ENCODE measurements at places on chromosomes 16 and 17.

- DNase-seq: no peak
Measured at GRCh38 chr16:77946823-77947222, 75.5 kb upstream of the CLEC3A start.

GRCh38 chr17:39416141-39416540 is 14.7 kb upstream of the FBXL20 start:
- DNase-seq: no peak

DNA sequence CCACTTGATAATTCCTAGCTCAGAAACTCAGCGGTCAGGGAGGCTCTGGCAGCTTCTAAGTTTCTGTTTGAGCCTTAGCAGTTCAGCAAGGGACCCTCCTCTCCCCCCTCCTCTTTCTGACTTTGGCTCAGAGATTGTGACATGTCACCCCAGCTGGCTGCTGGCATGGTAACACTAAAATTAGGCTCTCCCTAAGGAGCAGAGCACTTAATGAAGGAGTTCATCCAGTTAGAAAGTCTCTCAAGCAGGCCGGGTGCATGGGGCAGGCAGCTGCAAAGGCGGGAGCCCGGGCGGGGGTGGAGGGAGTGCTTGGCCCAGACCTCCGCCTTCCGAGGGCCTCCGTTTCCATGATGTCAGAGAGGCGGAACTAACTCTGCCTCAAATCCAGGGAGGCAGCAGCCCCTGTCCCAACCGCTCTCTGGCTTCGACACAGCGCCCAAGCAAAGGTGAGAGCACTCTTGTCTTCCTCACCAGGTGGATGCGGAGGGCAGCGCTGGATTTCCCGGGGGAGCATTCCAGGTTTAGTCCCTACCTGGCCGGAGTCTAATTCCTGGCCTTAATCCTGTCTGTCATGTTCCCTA is 128.0 kb upstream of the PLCG2 start:
- DNase-seq: no peak

GRCh38 chr16:9953908-9954570 is 228.2 kb downstream of the GRIN2A start:
- no peak for DNase-seq

DNA sequence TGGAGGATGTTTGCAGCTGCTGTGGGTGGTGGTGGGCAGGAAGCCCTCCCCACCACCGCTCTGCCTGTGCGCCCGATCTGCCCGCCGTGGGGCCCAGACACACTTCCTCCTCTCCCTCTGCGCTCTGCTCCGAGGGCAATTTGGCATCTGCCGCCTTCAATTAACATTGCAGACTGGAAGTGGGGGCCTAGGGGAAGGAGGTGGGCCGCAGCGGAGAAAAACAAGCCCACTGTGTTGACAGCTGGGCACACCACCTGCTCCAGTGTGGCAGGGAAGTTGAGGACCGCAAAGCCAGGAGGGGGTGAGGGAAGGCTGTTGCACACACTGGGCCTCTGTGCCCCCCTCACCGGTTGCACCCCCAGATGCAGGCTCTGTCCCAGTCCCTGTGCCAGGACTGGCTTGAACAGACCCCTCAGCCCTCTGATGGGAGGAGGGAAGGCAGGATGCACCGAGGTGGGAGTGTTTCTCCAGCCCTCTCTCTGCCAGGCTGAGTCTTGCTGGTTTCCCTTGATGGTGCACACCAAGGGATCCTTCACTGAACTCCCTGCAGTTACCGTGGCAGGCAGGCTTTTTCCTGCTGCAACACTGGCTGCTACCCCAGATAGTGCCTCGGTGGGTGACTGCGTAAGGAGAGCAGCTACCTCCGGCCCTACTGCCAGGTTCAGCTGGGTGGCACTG is 72.8 kb upstream of the MED9 start:
- DNase-seq: no peak

GRCh38 chr16:23333034-23333579 is 31.0 kb downstream of the SCNN1B start:
- DNase-seq: no peak

GRCh38 chr17:82000803-82001570 is 21.7 kb downstream of the CENPX start:
- DNase-seq: no peak

DNA sequence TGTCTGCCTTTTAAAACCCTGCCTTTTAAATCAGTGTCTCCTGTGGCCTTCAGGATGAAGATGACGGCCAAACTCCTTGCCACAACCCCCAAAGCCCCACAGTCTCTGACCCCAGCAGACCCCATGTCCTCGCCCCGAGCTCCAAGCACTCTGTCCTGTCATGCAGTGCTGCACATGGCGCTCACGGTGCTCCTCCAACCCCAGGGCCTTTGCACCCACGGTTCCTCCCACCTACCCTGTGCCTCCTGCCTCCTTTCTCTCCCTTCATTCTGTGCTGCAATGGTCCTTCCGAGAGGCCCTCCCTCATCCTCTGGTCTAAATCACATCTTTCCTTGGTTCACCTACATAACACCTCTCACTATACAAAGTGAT is 235.3 kb downstream of the KATNIP start:
- no peak for DNase-seq

DNA sequence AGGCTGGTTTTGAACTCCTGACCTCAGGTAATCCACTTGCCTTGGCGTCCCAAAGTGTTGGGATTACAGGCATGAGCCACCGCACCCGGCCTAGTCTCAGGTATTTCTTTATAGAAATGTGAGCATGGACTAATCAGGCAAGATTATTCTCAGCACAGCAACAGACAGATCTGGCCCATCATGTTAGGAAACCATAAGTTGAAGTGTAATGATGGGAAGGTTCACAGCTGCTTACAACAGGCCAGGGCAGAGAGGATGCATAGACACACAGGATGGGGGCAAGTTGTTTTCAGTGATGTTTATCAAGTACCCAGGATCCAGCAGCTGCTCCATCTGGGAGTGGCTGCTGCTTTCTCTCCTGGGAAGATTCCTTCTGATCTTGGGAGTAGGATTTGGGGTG is 16.6 kb upstream of the NOS2 start:
- no peak for DNase-seq

GRCh38 chr17:1067282-1067956 is 70.5 kb downstream of the TIMM22 start:
- DNase-seq: no peak
